HepG2 (cell line): ENCODE measurements at places on chromosomes 5 and 9.

GRCh38 chr5:174935854-174936474 lies 211.6 kb downstream of the MSX2 start:
- DNase-seq, result peak; percentile 37

DNA sequence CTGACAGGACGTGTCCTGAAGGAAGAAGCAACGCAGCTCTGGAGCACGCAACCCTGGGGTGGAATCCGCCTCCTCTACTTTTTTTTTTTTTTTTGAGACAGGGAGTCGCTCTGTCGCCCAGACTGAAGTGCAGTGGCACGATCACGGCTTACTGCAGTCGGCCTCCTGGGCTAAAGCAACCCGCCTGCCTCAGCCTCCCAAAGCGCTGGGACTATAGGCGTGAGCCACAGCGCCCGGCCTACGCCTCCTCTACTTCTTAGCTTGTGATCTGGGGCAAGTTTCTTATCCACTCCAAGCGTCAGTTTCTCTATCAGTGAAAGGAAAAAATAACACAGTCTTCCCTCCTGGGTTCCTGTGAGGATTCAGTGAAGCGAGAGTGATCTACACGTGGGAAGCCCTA lies 96.1 kb upstream of the RAPGEF1 start:
- no peak for DNase-seq

DNA sequence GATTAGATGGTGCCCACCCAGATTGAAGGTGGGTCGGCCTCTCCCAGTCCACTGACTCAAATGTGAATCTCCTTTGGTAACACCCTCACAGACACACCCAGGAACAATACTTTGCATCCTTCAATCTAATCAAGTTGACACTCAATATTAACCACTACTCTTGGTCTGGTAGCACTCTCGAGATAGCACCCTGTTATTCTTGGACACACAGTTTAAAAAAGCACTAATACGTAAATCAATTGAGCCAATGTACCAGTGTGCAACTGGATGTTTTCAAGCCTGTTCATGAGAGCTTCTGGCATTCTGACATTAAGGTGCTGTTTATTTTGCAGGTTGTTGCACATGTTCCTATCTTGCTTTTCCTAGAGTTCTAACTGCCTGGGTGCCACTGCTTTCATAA lies 35.3 kb downstream of the MARCHF3 start:
- DNase-seq, result no peak

GRCh38 chr9:21078702-21079101 lies 960 bp upstream of the IFNB1 start:
- DNase-seq, result no peak

DNA sequence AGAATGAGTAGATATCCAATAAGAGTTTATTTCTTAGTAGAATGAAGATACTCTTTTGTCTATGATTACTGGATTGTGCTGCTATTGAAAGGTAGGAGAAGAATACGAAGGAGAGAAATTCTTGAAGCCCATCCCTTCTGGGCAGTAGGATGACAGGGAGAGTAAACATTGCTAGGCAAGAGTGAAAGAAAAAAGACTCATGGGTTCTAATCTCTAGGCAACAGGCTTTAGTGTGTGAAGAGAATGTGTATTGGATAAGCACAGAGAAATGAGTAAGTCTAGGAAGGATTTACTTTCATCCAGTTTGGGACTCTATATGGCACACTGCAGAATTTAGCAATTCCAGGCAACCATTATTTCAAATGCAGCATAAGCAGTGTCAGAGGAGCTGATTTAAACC lies 216.0 kb downstream of the GABRG2 start:
- DNase-seq, result no peak

DNA sequence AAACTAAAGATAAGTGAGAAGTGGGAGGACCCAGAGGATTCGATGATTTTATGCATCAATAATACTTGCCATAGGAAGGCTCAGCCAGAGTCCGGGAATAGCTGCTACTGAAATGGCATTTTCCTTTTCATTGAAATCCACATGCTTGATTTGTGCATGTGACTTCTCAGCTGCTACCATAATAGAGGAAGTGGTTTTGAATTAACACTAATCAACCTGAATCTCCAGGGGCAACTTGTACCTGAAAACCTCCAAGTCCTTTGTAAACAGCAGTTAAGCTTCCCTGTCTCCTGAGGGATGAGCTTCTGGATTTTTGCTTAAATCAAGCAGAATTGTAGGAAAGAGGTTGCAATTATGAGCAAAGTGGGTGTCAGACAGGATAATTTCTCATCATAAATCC lies 124.9 kb downstream of the PPP2R2B start:
- DNase-seq, result no peak

DNA sequence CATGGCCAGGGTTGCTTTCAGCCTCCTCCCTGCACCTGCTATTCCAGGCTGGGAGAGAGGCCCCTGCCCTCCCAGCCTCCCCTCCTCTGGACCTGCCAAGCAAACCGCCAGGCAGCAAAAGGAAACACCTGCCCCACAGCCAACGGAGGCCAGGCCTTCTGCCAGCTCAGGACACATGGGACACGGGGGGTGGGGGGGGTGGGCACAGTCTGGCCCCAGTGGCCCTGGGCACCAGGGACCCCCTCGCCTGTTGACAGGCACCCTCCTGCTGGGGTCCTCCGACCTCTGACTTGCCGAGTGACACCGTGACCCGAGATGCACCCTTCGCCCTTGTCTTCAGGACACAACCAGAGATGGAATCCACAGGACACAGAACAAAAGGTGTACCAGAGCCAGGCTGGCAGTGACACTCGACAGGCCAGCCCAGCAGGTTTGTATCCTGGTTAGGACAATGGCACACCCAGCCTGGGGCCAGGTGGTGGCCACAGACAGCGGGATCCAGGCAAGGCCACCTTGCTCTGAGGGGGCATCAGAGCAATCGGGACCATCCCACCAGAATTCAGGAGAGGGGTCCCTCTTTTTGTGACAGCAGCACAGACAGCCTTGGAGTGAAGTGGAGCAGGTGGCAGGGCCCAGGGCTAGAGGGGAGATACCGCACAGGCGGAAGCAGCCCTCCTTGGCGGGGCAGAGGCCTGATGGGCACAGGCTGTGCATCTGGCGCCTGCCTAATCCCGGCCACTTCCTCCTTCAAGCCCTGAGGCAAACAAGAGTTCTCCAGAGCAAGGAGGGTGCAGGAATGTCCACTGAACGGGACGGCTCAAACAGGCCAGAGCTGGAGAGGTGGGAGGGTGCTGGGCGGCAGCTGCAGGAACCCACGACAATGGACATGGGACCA lies 1.3 kb upstream of the TMEM210 start:
- DNase-seq, result no peak

- DNase-seq, result no peak
These were observed 694.8 kb downstream of the SEMA5A start for GRCh38 chr5:8851101-8851500.
